ENCODE measurements at places on chromosomes 3 and 15.

DNA sequence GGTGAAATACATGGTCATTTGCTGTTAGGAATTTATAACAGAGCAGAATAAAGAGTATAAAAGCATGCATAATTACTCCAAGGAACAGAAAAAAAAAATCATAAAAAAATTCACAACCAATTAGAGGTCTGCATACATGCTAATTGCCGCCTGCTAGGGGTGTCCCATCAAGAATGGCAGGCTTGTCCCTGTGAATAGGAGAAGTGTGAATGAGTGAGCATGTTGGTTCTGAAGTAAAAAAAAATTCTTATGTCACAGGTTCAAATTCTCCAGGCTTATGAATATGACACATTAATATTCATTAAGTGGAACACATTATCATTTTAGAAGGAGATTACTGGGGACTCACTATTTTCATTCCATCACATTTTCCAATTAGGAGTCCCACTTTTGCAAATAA, 822.7 kb downstream of the NTRK3 start:
- DNase-seq = no peak

GRCh38 chr15:33188159-33188558, 6.4 kb downstream of the FMN1 start:
- DNase-seq = no peak

DNA sequence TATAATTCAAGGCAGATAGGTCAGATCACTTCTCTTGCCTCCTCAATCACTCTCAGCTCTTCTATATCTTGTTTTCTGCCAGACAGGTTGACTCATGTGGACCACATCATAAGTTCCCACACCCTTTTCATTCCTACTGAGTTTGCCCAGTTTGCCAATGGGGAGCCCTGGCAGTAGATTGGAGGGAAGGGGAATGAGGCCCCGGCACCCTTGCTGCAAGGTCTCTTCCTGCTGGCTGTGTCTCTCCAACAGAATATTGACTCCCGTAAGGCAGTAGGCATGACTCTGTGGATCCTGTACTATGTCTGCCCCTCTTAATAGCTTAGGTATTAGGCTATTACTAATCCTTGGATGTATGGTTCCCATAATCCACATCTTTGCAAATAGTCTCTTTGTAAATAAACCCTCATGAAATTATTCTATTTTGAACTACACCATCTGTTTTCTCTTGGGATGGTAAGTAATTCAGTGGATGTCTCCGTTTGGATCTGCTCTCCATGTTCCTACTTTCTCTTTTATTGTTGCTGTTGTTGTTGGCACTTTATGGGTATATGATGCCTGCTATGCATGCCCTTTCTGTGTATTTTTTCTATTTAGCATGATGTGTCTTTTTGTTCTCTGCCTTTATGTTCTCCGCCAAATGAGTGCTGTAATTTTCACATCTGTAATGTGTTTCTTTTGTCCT, 65.5 kb upstream of the DCBLD2 start:
- DNase-seq = no peak

GRCh38 chr15:46848704-46849103, 868.6 kb upstream of the SEMA6D start:
- DNase-seq = no peak

Data from stimulated activated naive CD8-positive, alpha-beta T cell treated with anti-CD3 and anti-CD28 coated beads, Interleukin-15, amount 100 ng/mL, for 72 hours (primary cell).